ENCODE measurements at places on chromosomes 12 and 14.

GRCh38 chr14:47194055-47194454, 481.4 kb downstream of the MDGA2 start:
- no peak for DNase-seq

DNA sequence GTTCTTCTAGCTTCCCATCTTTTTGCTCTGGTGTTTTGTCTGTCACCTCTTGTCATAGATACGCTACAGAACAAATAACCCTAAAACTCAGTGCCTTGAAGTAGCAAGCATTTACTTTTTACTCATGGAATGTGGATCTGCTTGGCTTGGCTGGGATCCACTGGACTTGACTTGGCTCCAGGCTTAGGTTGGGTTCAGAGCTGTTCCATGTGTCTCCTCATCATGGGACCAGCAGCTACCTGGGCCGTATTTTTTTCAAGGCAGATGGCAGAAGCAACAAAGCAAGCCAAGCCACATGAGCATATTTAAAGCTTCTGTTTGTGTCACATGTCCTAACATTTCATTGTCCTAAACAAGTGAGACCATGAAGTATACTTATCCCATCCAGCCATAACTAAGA, 48.7 kb upstream of the ATF1 start:
- no peak for DNase-seq

DNA sequence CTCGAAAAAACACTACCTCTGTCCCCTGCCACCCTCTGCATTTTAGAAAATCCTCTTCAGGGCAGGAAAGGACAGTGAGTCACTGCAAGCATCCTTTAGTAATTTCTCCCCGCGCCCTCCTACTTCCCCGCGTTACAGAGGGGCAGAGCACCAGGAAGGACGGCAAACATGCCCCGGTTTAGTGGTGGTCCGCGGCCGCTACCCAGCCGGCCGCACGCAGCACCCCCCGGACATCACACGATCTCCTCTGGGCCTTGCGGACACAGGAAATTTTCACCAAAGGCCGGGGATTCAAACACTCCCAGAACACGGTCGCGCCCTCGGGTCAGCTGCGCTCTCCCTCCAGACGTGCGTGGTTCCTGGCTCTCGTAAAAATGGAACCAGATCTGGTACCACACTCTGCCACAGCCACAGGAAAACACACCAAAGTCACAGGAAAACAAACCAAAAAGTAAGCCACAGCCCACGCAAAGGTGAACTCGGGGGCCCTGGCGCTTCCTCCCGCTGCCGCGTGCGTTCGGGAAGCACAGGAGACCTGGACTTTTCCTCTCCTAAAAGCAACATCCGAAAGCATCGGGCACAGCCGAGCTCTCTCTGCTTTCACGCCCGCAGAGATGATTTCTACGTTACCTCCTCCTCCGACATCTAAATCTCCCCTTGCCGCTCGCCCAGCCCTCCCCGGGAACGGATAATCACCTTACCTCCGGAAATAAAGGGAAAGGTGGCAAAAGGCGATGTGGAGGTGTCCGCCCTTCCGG, 839 bp downstream of the SLC38A1 start:
- DNase-seq, result peak; percentile 78

DNA sequence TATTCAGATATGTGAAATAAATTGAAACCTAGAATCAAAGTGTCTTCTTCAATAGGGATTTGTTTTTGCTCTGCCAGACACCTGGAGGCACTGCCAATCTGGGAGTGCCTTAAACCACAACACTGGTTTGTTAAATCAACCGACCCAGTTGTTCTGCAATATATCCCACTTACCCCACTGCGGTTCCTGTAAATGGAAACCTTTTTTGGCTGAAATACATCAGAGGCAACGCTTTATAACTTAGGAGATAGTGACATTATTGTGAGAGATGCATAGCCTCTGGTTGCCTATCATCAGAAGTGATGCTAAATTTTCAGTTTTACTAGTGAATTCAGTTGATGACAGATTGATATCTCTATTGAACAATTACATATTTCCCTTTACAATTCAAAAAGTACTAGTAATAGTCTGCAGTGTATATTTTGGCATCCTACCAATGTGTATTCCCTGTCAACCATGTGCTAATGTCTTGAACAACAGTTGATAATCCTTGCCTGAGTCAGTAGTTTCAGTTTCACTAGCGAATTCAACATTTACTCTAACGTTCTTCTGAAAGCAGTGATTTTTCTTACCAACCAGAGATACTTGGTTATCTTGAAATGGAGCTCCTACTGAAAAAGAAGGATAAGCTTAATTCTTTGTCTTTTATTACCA, 30.5 kb downstream of the PPP2R5C start:
- DNase-seq, result peak; percentile 37

DNA sequence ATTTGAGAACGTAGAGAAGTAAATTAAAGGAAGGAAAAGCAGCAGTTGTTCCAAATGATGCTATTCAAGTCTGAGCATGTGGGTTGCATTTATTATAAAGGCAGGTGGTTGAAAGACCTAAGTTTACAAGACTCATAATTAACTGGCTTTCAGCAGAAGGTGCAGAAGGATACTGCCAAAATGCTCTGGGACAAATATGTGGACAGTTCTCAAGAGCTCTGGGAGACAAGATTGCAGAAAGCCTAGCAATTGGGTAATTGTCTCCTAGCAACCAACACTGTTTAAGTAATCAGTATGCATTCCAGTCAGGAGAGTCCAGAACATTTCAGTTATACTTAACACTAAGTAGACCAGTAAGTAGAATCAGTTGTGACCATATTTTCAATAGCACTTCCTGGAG, 131.5 kb downstream of the GPR135 start:
- peak; percentile 88 for DNase-seq

DNA sequence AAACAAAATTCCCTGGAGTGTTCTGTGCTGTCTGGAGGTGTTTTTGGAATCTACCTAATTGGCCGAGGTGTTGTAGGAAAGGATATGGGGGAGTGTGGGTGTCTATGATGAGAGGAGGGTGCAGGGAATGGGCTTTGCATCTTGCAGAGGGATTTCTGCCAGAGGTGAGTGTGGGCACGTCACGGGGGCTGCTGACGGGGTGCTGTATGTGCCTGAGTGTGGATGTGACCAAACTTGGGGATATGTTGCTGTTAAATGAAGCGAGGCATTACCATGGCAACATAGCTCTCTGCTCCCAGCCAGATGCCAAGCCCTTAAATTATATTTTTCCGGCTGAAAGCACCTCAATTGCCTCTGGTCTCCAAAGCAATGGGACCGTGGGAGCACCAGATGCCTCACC, 44.3 kb upstream of the SPTLC2 start:
- DNase-seq, result no peak

DNA sequence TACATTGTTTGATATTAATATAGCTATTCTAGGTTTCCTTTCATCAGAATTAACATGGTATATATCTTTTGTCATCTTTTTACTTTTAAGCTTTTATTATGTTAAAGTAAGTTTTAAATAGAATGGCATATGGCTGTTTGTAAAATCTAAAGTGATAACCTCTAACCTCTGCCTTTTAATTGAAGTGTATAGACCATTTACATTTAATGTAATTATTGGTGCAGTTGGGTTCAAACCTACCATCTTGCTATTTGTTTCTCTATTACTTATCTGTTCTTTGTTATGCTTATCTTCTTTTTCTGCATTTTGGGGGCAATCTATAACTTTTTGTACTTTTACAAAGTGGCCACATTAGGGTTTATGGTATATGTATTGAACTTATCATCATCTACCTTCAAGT, 35.8 kb downstream of the PRMT8 start:
- no peak for DNase-seq

DNA sequence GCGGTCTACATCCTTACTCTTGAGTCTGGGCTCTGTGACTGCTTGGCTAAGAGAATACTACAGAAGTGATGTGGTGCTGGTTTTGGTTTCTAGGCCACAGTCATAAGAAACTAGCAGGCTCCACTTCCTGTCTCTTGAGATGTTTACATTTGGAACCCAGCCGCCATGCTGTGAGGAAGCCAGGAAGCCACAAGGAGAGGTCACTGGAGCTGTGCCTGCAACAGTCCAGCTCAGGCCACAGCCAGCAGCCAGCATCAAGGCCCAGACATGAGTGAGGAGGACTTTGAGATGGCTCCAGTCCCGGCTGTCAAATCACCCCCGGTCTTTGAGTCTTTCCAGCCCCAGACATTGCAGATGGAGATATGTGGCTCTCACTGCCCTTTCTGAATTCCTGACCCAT, 12.9 kb upstream of the FAM181A start:
- DNase-seq, result no peak

- no peak for DNase-seq
Measured at GRCh38 chr14:53209370-53209769, 56.2 kb upstream of the DDHD1 start.

DNA sequence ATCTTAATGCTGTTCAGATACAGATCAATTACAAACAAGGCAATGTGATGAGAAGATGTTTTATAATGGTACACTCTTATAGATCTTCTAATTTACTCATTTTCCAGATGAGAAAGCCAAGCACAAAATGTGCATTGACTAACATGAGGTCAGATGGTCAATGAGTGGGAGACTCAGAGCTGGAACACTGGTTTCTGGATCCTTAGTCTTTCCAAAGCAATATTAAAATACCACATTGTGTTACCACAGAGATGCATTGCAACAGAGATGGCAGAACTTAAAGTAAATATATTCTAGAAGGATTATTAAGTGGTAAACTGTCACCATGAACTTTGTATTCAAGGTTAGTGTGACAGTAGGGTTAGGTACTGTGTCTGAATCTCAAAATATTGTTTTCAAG, 113.6 kb downstream of the SLC15A5 start:
- no peak for DNase-seq

- DNase-seq, result no peak
Measured at GRCh38 chr14:106318700-106319099, 792.3 kb downstream of the TMEM121 start.

DNA sequence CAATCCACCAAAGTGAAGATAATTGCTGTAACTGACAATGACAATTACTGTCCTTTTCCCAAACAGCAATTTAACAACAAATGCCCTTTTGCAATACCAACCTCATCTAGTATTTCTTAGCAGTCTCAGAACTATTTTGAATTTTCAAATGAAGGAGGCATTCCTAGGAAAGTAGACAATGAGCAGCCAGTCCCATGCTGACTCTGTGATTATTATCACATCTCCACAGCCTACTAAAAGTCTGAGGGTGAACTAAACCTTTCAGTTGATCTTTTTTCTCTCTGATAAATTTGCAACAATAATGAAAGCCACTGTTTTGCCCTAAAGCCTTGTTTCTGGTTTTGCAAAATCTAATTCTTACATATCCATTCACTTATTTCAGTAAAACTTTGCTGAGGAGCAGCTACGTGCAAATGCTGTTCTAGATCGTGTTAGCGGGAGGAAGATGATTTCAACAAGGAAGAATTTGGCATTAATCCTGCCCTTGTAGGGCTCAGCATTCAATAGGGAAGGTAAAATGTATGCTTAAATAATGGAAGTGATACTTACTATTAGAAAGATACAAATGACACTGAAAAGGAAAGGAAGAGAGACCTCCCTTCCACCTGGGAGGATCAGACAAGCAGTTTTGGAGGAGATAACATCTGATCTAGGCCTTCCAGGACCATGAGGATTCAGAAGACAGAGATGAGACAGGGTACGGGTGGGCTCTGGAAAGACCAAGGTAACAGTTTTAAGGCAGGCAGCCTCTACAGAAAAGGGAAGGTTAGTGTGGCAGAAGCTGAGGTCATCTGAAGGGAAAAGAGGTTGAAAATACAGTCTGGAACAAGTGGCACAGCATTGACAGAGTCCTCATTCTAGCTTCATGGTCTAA, 47.4 kb downstream of the SLC38A1 start:
- DNase-seq, result no peak

DNA sequence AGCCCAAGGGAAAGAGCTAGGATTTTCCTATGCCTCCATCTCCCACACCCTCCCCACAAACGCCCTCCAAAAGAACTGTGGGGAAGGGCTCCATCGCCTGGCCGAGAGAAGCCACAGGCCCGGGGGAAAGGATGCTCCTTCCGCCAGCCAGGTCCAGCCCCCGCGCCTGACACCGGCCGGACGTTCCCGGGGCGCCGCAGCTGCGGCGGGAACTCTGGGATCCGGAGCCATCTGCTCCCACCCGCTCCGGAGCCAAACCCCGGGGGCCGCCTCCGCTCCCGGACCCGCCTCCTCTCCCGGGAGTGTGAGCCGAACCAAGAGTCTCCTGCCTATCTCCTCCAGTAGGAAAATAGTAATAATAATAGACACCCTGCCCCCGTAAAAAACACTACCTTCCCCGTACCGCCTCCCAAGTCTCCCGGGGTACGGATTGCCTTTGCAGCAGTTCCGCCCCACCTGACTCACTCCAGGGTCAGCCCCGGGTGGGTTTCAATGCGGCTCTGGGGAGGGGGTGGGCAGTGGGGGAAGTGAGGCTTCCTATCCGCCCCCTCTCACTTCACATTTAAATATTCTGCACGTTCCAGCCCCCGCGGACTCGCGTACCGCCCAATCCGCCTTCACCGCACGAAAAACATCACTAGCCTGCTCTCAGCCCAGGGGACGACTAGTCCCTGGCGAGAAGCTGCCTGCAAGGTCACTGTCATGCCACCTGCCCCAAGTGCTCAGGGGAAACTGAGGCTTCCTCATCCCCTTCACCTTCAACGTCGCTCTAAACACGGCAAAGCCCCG, 2.4 kb downstream of the AGAP2 start:
- peak; percentile 86 for DNase-seq

- DNase-seq, result peak; percentile 15
Measured at GRCh38 chr14:58919217-58919616, 269.2 kb upstream of the DAAM1 start.

- DNase-seq, result no peak
Measured at GRCh38 chr12:23534196-23534595, 415.3 kb downstream of the SOX5 start.

DNA sequence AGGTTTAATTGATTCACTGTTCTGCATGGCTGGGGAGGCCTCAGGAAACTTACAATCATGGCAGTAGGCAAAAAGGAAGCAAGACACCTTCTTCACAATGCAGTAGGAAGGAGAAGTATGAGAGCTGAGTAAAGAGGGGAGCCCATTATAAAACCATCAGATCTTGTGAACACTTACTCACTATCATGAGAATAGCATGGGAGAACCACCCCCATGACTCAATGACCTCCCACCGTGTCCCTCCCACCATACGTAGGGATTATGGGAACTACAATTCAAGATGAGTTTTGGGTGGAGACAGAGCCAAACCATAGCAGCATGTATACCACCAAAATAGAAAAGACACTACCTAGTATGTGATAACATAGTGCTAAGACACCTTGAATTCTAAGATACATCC, 2.9 kb upstream of the HMGA2 start:
- DNase-seq, result no peak

DNA sequence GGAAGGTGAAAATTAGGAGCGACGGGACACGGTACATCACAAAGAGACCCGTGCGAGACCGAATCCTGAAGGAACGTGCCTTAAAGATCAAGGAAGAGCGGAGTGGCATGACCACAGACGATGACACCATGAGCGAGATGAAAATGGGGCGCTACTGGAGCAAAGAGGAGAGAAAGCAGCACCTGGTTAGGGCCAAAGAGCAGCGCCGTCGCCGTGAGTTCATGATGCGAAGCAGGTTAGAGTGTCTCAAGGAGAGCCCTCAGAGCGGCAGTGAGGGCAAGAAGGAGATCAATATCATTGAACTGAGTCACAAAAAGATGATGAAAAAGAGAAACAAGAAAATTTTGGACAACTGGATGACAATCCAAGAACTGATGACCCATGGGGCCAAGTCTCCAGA, 385.3 kb downstream of the PDZRN4 start:
- DNase-seq, result no peak

Data from muscle of back (tissue), 13 donors.